ENCODE measurements at places on chromosomes 16 and 17.

GRCh38 chr16:642189-643049 is 791 bp downstream of the MCRIP2 start:
- no peak for DNase-seq

- DNase-seq, result no peak
These were observed 185.8 kb downstream of the HS3ST3A1 start for GRCh38 chr17:13415871-13416416.

DNA sequence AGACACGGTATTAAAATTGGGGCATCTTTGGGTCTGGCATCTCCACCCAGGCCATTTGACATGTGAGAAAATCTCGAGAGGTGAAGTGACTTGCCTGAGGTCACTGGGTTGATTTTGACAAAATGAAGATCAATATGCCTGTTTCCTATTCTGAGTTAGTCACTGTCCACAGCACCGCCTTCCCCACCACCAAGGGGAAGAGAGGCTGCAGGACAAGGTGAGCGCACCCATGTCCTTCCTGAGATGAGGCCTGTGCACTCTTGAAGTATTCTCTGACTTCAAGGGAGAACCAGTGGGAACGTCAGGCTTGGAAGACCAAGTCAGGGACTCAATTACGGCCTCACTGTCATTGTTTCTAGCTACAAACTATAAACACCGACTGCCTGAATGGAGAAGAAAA is 49.9 kb upstream of the WSB1 start:
- no peak for DNase-seq

GRCh38 chr16:19888834-19889233 is 4.2 kb upstream of the GPRC5B start:
- DNase-seq, result no peak

- DNase-seq, result no peak
These were observed 252.3 kb downstream of the SHISA9 start for GRCh38 chr16:13153696-13154095.

GRCh38 chr17:71638668-71639067 is 482.2 kb upstream of the SOX9 start:
- no peak for DNase-seq

DNA sequence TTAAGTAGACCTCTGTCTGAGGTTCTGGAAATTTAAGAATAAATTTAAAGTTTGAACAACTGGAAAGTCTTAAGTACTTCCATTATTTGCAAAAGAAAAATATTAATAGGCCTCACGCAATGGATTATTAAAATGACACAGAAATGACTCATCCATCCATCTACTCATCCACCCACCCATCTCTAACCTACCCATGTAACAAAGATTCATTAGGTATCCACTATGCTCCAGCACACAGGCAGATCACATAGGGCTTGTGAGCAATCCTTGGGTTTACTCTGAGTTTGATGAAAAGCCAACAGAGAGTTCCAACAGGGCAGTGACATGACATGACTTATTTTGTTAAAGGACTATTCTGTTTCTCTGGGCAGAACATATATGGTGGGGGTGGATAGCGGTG is 93.3 kb downstream of the HELZ start:
- no peak for DNase-seq

DNA sequence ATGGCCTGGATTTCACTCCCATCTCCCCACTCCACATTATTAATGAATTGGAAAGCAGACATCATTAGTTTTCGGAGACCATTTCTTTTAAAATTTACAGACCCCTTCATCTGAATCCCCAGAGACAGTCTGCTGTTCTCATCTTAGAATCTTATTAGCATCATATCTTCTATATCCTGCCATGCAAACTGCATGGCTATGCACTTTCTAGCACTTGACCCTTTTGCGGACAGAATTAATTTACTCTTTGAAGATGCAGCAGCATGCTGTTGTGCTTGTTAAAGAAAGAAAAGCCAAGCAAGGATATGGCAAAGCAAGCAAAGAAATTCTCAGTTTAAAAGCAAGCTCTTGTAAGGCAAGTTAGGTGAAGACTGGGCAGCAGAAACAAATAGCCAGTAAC is 201.2 kb upstream of the PMFBP1 start:
- DNase-seq, result no peak

- no peak for DNase-seq
These were observed at the start of gene HOXB13 for GRCh38 chr17:48728232-48729231. Gene HOXB13 (minus strand): TSS chr17:48728750. CDS start chr17:48728593, 157 bp downstream.

All from NCI-H1694 treated with DMSO at 0.1 percent for 48 hours (cell line).